Fibroblast of lung (primary cell): ENCODE measurements at places on chromosomes 2 and 18. TPM values are rescaled to one million over a fixed set of nuclear protein-coding genes. Genes with fewer than 3 reads are reported as not detected.

The ACMSD gene
- total RNA-seq, result not detected in 2 replicates

The HES6 gene
- total RNA-seq, result 3.6 and 4.1 TPM in 2 replicates

The PDE11A gene
- total RNA-seq, result 0.33 TPM in 1 of 2 replicates, not detected in the other

GRCh38 chr2:212956665-212957607 lies 194.5 kb downstream of the IKZF2 start:
- no peaks in the 10 kb centered on the region for H3K27me3 ChIP-seq
- no peaks in the 10 kb centered on the region for H3K36me3 ChIP-seq
- no peaks in the 10 kb centered on the region for H3K4me1 ChIP-seq
- DNase-seq, result peak; percentile 15
- no peak overlapping the region for H3K4me3 ChIP-seq

DNA sequence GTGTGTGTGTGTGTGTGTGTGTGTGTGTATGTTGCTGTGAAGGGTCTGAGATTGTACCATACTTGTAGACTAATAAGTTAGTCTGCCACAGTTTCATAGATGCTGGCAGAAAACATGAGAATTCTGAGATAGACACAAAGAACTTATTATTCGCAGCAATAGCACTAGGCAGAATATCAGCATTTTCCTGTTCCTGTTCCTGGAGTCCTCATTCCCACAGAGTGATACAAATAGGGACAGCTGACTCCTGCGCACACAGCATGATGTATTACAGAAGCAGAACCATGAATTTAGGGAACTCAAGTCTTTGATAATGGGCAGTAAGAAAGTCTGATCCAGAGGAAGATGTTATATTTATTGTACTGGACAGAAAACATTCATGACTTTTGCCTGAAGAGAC lies 1466.3 kb downstream of the DPP10 start:
- no peak overlapping the region for H3K27ac ChIP-seq
- H3K4me1 ChIP-seq, result no peaks in the 10 kb centered on the region
- no peak overlapping the region for H3K4me3 ChIP-seq
- no peaks in the 10 kb centered on the region for H3K27me3 ChIP-seq
- DNase-seq, result no peak
- no peaks in the 10 kb centered on the region for H3K36me3 ChIP-seq

GRCh38 chr18:21298351-21298750 lies 56.3 kb downstream of the GREB1L start:
- H3K27me3 ChIP-seq, result peaks cover 3% of the 10 kb centered on the region
- H3K36me3 ChIP-seq, result no peaks in the 10 kb centered on the region
- H3K4me1 ChIP-seq, result no peaks in the 10 kb centered on the region
- no peak for DNase-seq

DNA sequence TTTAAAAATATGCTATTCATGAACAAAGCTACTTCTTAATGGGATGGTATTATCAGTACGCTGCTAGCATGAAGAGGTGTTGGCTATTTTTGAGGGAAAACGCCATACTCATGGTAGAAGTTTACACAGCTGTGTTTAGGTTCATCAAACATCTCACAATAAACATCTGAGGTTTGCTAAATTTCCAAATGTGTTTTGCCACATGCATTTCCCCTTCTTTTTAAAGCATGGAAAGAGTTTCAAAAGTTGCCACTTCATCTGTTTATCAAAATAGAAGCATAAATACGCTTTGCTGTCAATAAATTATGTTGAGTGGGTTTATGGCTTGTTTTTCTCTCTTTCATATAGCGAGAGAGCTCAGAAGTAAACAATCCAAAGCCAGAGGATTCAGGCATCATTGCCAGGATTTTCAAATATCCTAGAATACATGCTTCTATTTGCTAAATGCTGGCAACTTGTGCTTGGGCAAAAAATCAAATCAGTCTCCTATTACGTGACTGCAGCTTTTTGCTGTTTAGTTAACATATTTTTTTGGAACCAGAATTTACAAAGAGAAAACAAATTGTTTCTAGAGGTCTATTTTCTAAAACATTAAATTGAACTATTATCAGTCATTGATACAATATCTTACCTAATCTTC lies 1919.9 kb upstream of the LRRTM1 start:
- H3K36me3 ChIP-seq, result no peaks in the 10 kb centered on the region
- H3K4me1 ChIP-seq, result no peaks in the 10 kb centered on the region
- DNase-seq, result no peak
- no peak overlapping the region for H3K27ac ChIP-seq
- H3K27me3 ChIP-seq, result no peaks in the 10 kb centered on the region

GRCh38 chr2:170204298-170204951 lies 26.5 kb downstream of the MYO3B start:
- no peaks in the 10 kb centered on the region for H3K36me3 ChIP-seq
- H3K27me3 ChIP-seq, result no peaks in the 10 kb centered on the region
- DNase-seq, result no peak
- no peaks in the 10 kb centered on the region for H3K4me1 ChIP-seq
- no peak overlapping the region for H3K4me3 ChIP-seq
- no peak overlapping the region for H3K27ac ChIP-seq
